CD4-positive, alpha-beta memory T cell (primary cell): ENCODE measurements at places on chromosomes 3 and 15. TPM values are rescaled to one million over a fixed set of nuclear protein-coding genes. Genes with fewer than 3 reads are reported as not detected.

DNA sequence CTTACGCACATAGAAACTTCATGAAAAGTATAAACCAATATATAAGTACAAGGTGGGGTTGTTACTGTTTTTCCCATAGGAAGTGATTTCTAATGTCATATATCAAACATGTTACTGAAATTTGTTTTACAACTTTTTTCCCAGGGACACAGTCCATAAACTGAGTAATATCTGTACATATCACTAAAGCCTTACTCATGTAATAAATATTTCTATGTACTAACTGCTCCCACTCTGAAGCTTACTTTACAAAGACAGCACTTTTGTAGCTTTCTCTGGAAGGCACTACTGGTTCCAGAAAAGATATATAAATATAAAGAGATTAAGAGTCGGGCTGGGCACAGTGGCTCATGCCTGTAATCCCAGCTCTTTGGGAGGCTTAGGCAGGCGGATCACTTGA, 91.7 kb downstream of the MYO5A start:
- no peak for DNase-seq

DNA sequence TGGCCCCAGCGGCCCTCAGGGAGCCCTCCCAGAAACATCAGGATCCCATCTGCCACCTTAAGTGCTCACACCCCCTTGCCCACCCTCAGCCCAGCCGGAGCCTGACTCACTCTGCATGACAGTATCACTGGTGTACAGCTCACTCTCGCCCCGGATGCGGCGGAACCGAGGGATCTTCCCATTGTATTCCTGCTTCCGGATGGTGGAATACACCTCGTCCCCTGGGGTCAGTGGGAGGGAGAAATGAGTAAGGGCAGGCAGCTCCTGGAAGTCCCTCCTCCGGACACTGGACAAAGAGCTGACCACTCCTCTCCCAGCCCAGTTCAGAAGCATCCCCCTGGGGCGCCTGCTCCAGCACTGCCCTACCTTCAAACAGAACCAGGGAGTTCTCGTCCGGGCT, 16.5 kb downstream of the SEMA7A start:
- DNase-seq, result no peak

DNA sequence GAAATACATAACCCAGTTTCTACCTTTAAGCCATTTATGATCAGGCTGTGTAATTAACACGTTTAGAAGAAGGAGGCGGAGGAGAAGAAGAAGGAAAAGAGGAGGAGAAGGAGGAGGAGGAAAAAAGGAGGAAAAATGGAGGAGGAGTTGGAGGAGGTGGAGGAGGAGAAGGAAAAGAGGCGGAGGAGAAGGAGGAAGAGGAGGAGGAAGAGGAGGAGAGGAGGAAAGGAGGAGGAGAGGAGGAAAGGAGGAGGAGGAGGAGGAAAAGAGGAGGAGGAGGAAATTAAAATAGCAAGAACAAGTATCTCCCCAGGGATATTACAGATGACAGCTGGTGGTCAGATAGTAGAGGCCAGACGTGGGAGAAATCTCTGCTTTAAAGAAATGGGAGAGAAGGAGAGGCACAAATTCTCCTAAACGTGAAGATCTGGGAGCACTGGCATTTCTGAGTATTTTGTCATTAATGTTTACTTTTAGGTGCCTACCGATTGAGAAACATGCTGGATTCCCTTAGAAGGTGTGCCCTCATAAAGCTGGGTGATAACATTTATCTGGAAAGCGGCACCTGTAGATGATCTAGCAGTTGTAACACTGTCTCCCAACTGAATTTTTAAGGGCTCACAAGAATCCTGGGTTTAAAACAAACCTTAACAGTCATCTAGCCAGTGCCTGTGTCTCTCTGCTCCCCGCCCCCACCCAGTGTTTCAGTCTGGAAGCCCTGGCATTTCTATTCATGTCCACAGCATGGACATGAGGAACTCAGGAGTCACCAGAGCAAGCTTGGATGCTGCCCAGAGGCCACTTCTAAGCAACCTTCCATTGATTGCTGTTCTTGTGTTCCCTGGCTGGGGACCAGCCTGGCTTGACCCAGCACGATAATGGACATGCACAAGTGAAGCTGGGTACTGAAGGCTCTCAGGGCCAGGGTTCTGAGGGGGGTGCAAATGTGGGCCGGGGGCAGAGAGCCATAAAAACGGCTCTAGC, 75.2 kb downstream of the CHRNA7 start:
- DNase-seq, result no peak

DNA sequence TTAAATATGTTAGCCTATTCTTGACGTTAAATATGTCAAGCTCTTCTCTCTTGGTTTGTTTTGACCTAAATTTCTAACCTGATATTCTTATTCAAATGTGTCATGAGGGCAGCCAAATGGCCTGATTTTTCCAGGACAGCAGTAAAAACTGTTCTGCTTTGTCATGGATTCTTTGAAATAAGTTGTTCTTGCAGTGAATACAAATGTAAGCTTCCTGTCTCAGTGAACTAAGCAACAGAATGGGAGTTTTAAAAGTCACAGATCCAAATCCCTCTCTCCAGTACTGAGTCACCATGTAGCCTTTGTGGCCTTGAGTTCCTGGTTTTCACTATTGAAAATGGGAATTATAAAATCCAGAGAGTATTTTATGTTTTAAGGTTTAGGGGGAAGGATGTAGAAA, 301.8 kb downstream of the NLGN1 start:
- no peak for DNase-seq

Gene MEIS2
- not detected for polyA plus RNA-seq

Gene CCR2
- polyA plus RNA-seq, result 64.7 TPM

Gene LRTM1
- not detected for polyA plus RNA-seq

Gene BTBD1
- 49.0 TPM for polyA plus RNA-seq

GRCh38 chr3:58093574-58094195, 85.5 kb downstream of the FLNB start:
- no peak for DNase-seq

Gene TMEM115
- polyA plus RNA-seq, result 28.6 TPM

DNA sequence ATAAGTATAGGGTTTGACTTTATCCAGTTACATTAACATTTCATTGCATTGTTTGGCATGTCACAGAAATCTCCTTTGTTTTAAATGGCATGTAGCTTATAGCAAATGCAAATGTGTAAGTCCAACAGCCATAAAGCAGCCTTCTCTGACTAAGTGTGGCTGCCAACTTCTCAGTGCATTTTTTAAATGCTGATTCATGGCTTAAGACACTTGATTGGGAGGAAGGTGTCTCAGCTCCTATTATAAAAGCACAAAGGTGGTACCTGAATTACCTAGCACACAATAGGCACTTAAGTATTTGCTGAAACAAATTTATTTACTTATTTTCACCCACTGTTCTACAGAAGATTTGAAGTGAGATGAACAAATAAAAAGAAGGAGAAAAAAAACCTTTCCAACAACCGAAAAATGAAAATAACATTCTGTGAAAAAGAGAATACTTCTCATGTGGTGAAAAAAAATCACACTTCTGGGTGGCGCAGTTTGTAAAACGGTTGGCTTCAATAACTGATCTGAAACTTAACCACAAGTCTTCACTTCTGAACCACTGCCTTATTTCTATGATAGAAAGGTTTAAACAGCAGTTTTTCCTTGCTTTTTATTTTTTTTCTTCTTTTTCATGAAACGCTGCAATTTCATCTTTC, 105.5 kb upstream of the ICE2 start:
- DNase-seq, result peak; percentile 68

GRCh38 chr3:165225604-165226003, 29.4 kb upstream of the SLITRK3 start:
- no peak for DNase-seq

GRCh38 chr15:62835762-62836161, 206.8 kb upstream of the TPM1 start:
- DNase-seq, result no peak

GRCh38 chr3:4447295-4447999, 19.6 kb downstream of the SUMF1 start:
- DNase-seq, result no peak

- DNase-seq, result peak; percentile 50
Observed at GRCh38 chr15:78061963-78062427, 15.5 kb downstream of the TBC1D2B start.

Gene FAM174B
- polyA plus RNA-seq, result 2.4 TPM

DNA sequence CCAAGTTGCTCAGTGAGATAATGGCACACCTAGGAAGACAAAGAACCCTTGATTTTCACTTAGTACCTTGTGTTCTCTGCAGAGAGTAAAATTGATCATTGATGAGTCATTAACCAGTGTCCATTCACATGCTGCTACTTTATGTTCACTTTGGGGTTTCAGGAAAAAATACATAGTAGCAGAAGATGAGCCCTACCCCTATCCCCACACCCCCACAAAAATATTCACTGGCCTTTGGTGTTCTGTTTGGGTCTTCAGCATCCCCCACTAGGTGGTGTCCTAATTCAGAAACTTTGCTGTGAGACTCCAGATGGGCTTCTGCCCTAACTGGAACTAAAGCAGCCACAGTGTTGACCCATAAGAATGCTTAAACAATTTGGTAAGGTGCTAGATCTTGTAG, 178.8 kb downstream of the KLHL25 start:
- peak; percentile 24 for DNase-seq

Gene TGM5
- polyA plus RNA-seq, result not detected

DNA sequence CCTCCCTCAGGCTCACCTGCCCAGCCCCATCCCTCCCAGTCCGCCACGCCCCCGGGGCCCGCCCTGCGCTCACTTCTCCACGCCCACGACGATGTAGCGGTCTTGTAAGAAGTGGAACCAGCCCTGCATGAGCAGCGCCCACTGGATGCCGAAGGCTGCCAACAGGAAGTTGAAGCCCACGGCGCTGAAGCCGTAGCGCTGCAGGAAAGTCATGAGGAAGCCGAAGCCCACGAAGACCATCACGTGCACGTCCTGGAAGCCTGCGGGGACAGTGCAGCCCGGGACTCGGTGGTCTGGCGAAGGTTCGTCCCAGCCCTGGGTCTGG, 9.7 kb downstream of the RHCG start:
- no peak for DNase-seq

Gene OSBPL10
- 0.95 TPM for polyA plus RNA-seq

- no peak for DNase-seq
Observed at GRCh38 chr3:47036145-47036544, 56.7 kb downstream of the NBEAL2 start.

Gene FRMD5
- polyA plus RNA-seq, result not detected

GRCh38 chr15:64004056-64004455, 42.2 kb downstream of the DAPK2 start:
- no peak for DNase-seq

Gene SLC22A13
- polyA plus RNA-seq, result not detected

Gene ZIC1
- polyA plus RNA-seq, result not detected

GRCh38 chr3:177694951-177695350, 497.7 kb upstream of the TBL1XR1 start:
- DNase-seq, result no peak
